K562 (cell line): ENCODE measurements at places on chromosomes 7 and 10.
A peak's percentile ranks its signal among the peaks of the same experiment; 100 is the strongest.

DNA sequence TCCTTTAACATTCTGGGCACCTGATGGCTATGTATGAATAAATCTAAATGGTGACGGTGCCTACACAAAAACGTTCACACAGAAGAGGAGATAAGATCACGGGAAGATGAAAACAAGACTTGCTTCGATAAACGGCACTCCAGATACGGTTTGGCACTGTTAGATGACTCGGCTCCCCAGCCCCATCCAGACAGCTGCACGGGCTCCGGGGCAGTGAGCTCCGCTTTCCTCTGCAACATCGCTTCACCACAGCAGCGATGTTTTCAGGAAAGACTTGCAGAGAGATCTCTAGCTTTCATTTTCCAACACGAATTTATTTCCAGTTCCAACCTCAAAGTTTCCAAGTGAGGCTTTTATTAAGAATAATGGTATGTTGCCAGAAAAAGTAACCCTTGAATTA is 132.1 kb downstream of the KLF6 start:
- DNase-seq = no peak

DNA sequence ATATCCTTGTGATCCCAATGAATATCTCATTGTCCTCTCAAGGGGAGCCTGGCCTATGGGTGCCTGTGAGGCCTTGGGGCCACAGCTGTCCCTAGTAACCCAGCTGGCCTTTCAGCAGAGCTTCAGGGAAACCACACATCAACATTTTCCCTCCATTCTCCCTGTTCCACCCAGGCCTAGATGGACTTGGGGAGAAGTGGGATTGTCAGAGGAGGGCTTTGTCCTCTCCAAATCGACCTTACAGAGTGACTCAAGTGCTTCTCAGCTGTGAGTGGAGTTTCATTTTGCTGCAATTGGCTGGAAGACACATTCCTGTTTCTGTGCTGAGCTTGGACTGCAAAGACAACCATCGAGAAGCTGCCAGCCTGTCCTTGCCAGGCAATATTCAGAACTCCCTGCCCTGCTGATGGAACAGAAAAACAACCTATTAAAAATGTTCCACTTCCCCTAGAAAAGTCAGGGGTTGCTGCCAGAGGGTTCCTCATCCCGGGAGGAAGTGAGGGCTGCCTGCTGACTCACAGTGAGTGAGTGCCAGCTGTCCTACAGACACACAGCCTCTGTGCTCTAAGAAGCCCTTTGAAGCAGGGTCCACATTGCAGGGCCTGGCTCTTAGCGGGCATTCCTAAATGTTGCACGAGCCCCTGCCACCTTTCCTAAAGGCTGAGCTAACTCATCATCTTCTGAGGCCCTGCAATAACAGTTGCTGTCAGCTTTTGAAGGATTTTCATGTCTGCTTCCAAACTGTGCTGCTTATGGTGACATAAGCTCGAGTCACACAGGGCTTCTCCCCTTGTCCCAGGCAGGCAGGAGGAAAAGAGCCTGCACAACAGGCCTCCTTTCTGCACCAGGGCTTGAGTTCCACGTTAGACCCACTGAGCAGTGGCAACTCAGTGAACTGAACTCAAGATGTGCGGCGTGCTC is 20.5 kb downstream of the STRA8 start:
- DNase-seq = no peak

GRCh38 chr10:125093199-125093973 is 67.0 kb downstream of the CTBP2 start:
- DNase-seq = no peak

GRCh38 chr10:61628875-61629513 is 33.7 kb upstream of the CABCOCO1 start:
- no peak for DNase-seq

GRCh38 chr7:121761399-121761798 is 111.6 kb upstream of the PTPRZ1 start:
- no peak for DNase-seq

DNA sequence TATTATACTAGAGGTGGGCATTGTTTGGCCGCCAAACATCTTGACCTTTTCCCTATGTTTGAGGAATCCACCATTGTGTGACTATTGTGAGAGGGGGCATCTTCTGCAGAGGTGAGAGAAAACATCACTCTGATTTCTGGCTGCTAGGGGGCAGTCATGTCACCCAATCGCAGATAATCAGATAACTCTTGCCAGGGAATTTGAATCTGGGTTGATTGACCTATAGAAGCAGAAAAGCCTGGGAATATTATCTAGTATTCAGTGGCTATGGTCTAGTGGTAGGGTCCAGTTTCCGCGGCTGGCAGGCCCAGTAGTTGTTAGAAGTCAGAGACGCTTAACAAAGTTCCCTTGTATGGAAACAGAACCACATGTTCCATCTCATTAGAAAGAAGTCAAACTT is 808.5 kb downstream of the PHTF2 start:
- DNase-seq = no peak

DNA sequence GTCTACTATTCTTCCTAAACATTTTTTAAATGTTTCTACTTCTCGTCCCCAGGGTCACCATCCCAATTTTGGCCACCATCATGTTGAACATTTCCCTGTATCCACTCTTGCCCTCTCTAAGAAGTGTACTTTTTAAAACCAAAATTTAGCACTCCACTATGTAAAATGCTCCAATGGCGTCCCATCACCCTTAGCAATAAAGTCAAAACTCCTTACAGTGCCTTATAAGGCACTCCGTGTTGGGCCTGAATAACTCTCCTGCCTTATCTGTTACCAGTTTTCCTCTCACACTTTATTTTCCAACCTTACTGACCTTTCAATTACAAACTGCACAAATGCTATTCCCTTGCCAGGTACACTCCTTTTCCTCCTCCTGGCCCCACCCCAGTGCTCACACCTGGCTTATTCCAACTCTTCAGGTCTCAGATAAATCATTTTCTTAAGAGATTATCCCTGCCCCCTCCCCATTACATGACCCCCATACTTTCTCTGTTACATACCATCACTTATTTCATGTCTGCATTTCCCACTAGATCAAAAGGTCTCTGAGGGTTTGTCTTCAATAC is 1.3 kb downstream of the TMEM168 start:
- peak; percentile 33 for DNase-seq

DNA sequence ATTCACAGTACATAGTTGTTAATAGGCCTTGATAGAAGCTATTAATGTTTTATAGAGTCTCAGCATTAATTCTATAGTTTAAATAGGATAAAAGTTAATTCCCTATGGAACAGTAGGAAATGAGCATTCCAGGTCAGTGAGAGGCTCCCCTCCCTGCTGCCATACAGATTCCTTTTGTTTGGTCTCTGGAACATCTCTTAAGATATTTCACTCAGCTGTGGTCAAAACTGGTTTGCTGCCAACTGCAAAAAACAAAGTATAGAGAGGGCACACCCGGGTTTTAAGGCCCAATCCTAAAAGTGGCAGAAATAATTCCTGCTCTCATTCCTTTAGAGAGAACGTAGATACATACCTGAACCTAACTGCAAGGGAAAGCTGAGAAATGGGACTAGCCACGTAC is 51.3 kb downstream of the MDFIC start:
- DNase-seq = no peak

DNA sequence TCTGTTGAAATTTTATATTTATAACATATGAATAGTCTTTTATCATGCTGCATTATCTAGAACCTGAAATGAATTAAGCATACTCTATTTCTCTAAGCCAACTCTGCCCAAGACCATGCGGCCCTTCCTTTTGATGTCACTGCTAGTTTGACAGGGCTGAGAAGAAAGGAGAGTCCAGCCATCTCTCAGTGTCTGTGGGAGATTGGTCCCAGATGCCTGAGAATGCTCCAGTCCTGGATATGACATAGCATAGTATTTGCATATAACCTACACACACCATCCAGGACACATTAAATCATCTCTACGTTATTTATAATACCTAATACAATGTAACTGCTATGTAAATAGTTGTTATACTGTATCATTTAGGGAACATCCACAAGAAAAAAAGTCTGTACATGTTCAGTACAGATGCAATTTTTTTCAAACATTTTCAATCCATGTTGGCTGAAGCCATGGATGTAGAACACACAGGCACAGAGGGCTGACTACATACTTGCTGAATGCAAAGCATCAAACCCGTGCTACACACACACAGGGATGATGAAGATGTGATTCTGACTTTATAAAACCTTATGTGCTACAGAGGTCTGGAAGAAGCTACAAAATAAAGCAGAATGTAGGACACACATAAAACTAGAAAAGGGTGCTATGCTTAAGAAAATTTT is 315.4 kb downstream of the PARD3 start:
- DNase-seq = no peak

GRCh38 chr10:123774132-123774742 is 108.1 kb downstream of the GPR26 start:
- DNase-seq = no peak

- DNase-seq = peak; percentile 91
Observed at GRCh38 chr7:116499168-116500077, at the start of gene CAV2. TSS of gene CAV2 (plus strand) at chr7:116499738. CDS start at chr7:116499782, 44 bp downstream.

GRCh38 chr7:41175435-41175834 is 527.5 kb downstream of the INHBA start:
- DNase-seq = no peak

DNA sequence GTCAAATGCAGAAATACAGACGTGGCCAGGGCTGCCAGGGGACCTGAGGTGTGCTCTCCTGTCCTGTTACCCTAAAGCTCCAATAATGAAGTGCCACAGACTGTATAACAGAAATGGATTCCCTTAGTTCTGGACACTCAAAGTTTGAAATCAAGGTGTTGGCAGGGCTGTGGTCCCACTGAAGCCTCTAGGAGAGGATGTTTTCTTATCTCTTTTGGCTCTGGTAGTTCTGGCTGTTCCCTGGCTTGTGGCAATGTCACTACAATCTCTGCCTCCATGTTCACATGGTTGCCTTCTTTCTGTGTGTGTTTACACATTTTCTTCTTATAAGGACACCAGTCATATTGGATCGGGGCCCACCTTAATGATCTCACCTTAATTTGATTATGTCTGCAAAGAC is 15.3 kb upstream of the EEPD1 start:
- DNase-seq = no peak
